HL-60 (cell line): ENCODE measurements at places on chromosomes 6 and 20.

DNA sequence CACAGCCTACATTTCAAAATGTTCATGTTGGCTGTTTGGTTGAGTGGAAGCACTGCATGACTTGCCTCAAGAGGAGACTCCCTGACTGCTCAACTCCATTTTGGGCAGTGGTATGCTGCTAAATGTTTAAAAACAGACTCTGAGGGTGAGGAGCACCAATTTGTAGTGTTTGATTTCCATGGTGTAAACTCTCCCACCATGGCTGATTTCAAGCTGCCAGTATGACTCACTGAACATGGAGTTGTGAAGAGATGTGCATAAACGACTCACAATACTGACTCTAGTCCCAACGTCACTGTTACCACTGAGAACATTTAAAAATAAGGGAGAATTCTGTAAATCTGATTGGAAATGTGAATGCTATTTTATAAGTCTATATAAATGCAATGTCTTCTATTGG is 70.4 kb downstream of the BACH2 start:
- no peak for DNase-seq

GRCh38 chr20:48789185-48789668 is 38.6 kb downstream of the PREX1 start:
- DNase-seq: no peak

- DNase-seq: no peak
Measured at GRCh38 chr6:88376768-88377387, 210.7 kb upstream of the CNR1 start.

DNA sequence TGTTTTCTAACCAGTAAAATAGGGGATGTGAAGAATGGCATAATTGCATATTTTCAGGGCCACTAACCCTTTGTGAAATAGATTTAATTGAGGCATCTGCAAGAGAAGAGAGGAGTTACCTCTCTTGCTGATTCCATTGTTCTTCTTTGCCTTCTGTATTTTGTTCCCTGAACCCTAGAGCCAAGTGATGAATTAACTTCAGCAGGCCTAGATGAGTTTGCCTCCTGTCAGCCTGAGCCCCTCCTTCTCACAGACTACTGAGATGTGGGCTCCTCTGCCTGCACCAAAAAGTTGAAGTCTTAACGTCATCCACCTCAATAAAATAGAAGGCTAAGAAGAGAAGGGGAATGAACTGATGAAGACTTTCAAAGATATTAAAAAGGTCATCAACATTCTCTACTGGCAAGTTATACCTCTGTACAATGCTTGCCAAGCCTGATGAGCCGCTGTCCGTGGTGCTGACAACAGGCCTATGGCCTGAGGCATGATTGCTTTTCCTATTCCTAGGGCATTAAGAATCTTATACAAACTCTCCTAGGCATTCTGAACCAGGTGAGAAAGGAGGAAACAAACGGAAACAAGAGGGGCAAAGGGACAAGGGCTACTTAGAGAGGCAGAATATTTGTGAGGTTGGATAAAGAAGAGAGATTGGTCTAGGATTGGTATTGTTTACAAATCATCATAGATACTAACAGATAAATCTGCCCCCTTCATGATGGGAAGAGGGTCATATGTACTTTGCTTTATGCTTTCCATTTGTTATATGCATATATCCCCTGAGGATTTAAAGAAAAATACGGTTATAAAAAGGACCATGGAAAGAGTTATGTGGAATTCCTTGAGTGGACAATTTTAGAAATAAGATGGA is 46.8 kb downstream of the CD24 start:
- no peak for DNase-seq

DNA sequence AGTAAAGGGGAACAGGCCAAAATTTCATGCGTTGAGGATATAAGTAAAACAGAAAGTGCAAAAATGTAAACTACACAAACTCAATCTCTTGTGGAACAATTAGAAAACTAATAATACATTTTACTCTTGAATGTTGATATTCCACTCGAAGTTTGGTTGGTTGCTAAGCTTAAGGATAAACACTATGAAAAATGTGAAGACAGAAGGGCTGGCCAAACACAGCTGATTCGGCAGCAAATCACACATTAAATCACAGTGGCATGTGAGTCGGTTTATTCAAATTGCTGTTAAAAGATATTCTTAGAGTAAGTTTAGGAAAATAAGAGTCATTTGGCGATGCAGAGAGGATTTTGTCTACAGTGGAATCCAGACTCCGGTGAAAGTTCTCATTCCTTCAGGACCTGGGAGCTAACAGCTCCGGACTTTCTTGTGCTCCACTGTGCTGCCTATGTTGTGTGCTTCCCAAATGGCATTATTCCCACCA is 1.4 kb upstream of the EPM2A start:
- no peak for DNase-seq
